ENCODE measurements at places on chromosomes 2 and 18.

DNA sequence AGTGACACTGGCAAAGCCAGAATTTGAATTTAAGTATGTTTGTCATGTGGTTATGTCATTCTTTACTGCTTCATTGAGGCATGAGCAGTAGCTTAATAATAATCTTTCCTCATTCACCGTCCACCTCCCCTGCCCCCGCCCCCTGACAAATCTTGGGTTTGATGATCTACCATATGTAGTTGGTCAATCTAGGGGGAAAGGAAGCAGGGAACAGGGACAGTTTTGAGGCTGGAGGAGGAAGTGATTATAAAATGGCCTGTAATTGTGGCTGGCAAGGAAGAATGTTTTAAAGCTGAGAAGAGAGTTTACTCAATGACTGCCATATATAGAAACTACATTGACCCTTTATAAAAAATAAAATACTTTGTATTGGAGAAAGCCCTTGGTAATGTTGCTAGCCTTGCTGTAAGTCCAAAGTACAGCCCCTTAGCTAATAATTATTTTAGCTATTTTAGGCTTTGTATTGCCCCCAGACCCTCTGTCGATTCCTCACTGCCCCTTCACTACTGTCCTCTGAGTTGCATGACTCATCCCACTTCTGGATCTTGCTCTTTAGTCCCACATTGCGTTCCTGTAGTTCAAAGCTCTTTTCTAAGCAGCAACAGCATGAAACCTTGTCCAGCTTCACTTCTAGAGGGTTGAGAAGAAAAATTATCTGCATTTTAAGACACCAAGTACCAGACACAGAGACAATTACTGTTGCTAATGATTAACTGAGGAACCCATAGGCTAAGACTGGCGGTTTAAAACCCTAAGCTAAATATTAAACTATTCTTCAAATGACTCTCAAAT, 38.4 kb downstream of the PELI1 start:
- DNase-seq: peak; percentile 1

DNA sequence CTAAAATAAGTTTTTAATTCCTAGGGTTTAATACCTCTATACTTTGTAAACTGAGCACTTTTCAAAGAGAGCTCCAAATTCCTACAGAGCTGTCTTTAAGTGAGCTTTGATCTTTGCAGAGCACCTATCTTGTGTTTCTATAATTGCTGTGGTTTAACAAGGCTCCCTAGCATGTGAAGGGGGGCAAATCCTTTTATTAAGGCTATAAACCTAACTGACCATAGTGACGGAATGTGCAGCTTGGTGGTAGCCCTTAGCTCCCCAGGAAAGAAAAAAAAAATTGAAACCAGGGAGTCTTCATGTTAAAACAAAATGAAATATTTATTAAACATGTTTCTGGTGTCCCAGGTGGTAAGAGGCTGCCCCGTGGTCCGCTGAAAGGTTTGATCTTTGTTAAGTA, 78.6 kb upstream of the ETAA1 start:
- no peak for DNase-seq

GRCh38 chr18:75358928-75359327, 68.6 kb downstream of the SMIM21 start:
- no peak for DNase-seq

DNA sequence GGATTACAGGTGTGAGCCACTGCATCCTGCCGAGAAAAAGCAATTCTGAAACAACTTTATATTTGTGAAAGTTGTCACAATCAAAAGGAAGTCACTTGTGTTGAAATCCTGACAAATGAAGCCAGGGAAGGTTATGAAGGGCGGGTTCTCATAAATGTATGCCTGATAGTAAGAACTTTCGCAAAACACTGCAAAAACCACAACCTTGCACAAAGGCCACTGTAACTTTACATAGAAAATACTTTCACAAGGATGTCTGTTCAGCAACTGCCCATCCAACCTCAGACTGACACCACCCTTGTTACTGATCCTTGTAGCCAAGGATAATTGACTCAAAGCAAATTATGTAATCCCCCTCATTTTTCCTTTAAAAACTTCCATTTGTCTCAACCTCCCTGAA, 90.6 kb downstream of the SLC4A3 start:
- DNase-seq: no peak

DNA sequence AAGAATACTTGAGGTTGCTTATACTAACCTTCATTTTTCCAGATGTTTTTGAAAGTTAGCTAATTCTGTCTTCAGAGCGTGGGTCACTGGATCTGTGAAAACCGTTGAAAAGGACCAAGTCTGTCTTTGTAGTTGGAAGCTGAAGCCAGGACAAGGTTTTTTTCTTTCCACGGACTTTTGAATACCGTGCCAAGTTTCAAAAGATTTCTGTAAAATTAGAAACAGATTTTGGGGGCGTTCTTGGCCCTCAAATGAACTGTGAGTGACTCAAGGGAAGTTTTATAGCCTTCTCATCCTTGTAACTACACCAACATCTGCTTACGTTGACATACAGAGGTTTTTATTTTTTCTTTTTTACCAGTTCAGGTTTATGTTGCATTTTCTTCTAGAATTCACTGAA, at the start of gene FAP:
Gene FAP (minus strand): TSS at position 152 of the 400 bp plus-strand sequence. CDS start 118 bp downstream, at position 34.
- DNase-seq: no peak

- DNase-seq: no peak
Observed at GRCh38 chr2:224875153-224875552, 159.0 kb upstream of the CCDC195 start.

- DNase-seq: no peak
Observed at GRCh38 chr2:68303033-68303901, 16.5 kb downstream of the CNRIP1 start.

GRCh38 chr2:127563458-127564428, 28.3 kb downstream of the MYO7B start:
- DNase-seq: no peak

DNA sequence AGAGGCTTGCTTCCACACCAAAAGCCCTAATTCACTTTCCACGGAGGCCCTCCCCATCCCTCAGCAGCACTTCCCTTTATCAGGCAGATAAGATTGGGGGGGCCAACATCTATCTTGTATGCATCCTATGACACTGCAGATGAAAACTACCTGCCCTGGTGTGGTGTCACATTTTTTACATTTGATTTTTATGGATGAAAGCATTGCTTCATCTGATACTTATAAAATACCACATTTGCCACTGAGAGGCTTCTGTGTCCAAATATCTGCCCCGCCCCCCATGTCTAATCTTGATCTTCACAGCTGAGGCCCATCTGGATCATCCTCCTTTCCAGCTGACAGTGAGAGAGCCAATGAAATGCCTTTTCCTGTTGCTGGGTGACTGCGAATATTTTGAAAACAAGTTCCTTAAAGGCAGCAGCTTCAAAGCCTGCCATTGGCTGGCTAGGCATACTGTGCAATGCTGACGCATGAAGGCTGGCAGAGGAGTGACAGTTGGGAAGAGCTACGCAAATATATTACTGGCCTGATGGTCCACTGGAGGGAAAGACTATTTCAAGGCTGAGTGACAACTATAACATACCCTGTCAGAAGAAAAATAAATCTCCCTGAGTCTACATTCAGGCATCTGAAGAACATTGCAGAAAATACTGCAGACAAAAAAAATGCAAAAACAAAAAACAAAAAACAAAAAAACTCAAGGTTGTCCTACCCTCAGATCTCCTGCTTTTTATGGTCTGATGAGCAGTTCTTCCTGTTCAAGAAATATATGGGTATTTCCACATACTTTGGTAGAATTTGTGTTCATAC, 318.7 kb downstream of the PDE11A start:
- peak; percentile 82 for DNase-seq

GRCh38 chr18:80112624-80113248, 3.7 kb downstream of the ADNP2 start:
- no peak for DNase-seq

DNA sequence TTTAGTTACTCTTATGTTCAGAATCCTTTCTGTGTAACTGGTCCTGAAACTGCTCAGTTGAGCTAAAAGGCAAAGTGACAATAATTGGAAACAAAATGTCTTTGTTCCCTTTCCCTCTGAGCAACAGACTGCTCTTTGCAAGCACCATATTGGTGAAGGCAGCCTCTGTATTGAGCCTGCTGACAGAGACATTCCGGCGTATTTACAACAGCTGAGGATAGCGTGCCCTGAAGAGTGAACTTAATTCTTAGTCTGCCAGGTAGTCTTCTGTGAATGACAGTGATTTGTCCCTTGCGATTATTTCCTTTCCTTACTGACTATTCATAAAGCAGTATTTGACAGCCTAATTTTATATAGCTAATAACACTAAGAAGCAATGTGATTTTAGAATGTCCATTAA, 239.1 kb downstream of the CPS1 start:
- no peak for DNase-seq

DNA sequence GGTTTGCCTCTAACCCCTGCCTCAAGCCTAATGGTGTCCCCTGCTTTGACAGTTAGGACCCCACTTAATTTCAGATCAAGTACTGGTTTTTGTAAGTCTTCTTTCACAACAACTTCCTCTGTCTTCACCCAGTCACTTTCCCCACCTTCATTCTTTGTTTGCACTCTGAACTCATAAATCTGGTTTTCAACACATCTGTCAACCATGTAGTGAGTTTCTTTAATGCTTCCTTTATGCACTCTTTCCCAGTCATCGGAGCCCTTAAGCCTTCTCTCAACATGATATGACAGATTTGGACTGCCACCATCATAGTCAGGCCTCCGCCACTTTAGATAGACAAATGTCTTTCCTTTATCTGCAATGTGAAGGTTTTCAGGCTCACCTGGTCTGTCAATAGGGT, 109.1 kb downstream of the PLEKHA3 start:
- DNase-seq: no peak

DNA sequence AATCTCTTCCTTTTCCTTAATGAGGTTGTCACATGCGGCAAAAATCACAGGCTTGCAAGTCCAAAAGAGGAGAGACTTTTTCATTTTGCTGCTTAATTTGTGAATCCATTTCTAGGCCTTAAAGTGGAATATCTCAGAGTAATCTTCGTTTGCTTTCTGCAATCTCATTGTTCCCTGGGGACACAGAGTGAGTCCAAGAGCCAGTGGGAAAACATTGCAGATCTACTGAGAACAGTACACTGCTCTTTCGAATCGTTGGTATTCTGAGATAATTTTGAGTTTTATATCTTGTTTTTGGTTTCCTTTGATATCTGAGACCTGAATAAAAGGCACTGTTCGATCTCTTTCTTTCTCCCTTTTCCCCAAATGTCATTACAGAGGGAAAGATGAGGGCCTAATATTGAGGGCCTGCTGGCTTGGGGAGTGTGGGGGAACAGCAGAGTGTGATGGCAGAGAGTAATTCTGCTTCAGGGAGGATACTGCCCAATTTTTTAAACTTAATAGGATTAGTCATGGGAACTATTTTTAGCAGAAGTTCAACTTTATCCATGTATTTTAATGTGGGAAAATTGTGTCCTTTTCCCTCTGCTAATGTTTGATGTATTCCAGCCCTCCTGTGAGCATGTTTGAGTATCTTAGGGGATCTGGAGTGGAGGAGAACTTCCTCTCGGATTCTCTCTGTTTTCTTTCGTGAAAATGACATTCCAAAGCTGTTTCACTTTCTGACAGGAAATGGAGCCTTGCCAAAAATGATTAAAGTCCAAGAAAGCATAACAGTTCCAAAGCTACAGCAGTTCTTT, 418.2 kb upstream of the ZEB2 start:
- DNase-seq: no peak

Data from NCI-H2227 treated with DMSO at 0.1 percent for 48 hours (cell line).